AG09309 (cell line): ENCODE measurements at places on chromosomes 6 and 20.

DNA sequence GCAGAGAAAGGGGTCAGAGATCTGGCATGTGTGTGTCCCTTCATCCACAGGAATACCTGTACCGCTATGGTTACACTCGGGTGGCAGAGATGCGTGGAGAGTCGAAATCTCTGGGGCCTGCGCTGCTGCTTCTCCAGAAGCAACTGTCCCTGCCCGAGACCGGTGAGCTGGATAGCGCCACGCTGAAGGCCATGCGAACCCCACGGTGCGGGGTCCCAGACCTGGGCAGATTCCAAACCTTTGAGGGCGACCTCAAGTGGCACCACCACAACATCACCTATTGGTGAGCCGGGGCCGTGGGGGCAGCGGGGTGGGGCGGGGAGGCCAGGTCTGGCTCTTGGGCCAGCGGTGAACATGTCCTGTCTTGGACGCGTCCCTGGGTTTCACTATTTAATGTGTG, 1.1 kb downstream of the MMP9 start:
- no peak for DNase-seq

DNA sequence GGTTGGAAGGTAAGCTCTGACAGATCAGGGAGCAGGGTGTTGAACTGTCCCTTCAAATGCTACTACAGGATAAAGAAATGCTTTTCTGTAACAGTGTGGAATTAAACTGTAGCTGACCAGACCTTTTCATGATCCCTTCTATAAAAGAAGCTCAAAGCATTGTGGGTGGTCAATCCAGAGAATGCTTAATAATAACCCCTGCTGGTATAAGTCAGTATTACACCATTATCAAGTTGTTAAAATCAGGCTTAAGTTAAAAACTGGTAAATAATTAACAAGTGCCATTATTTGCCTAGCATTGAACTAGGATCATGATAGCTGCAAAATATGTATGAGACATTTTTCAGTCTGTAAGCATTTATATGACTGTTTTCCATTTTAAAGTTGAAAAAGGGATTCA, 468.9 kb downstream of the PKHD1 start:
- DNase-seq: no peak

- no peak for DNase-seq
Measured at GRCh38 chr20:44900231-44900854, 9.5 kb upstream of the PABPC1L start.

GRCh38 chr20:29472606-29473005, 1784.9 kb upstream of the DEFB115 start:
- DNase-seq: no peak

GRCh38 chr6:149277621-149278020, 39.9 kb upstream of the TAB2 start:
- no peak for DNase-seq

GRCh38 chr6:169843991-169844390, 92.6 kb downstream of the ERMARD start:
- DNase-seq: no peak

DNA sequence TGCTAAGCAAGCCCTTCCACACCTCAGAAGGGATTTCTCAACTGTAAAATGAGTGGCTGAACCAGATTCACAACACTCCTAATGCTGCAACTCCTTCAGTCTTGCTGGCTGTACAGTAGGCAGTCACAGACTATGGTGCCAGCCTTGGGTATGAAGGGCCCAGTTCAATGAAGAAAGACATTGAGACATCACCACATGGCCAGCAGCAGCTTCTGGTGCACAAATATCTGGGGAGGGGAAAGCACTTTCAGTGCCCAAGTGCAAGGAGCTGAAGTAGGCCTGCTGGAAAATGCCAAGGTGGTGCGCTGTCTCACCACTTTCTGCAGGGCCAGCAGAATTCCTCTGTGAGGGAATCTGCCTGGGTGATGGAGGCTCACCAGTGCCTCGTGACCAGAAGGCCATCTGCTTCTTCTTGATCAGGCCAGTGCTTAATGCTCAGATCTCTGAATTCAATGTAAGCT, 1.8 kb downstream of the PLA2G7 start:
- no peak for DNase-seq

DNA sequence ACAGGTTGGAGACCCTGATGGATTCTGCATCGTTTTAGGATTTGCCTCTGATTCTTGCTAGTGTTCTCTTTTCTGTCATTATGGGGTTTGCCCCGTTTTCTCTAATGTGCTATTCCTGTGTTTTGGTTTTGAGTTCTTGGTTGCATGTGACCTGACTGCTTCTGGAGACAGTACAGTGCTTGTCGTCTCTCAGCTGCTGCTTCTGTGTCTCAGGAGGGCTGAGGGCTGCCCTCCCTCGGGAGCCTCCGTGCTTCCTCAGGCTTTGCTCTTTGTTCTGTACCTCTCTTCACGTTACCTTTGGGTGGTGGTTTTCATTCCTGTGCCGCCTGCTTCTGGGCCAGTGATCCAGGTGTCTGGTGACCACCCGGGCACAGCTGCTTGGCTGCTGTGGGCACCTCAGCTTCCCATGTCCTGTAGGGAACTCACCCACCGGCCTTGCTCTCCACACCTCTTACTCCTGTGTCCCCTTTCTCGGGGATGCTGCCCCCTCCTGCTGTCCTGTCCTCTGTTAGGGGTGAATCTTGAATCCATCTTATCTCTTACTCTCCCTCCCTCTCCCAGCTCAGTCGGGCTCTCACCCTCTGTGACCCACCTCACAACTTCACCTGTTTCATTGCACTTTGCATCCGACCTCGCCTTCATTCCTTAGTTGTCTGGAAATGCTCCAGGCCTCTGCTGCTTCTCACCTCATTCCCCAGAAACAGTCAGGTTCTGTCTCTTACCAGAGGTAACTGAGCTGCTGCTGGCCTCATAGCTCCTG, 33.2 kb downstream of the PANK2 start:
- no peak for DNase-seq

- no peak for DNase-seq
Measured at GRCh38 chr20:32635764-32636163, 38.0 kb downstream of the C20orf203 start.

- no peak for DNase-seq
Measured at GRCh38 chr6:33112148-33112547, 36.4 kb downstream of the HLA-DPB1 start.

- no peak for DNase-seq
Measured at GRCh38 chr20:4324611-4325243, 309.4 kb upstream of the RNF24 start.
